Activated CD8-positive, alpha-beta T cell treated with anti-CD3 and anti-CD28 coated beads for 36 hours (primary cell): ENCODE measurements at places on chromosomes 12 and 14. TPM values are rescaled to one million over a fixed set of nuclear protein-coding genes. Genes with fewer than 3 reads are reported as not detected.

GRCh38 chr14:91154851-91155625, 41.2 kb downstream of the DGLUCY start:
- DNase-seq: peak; percentile 50

DNA sequence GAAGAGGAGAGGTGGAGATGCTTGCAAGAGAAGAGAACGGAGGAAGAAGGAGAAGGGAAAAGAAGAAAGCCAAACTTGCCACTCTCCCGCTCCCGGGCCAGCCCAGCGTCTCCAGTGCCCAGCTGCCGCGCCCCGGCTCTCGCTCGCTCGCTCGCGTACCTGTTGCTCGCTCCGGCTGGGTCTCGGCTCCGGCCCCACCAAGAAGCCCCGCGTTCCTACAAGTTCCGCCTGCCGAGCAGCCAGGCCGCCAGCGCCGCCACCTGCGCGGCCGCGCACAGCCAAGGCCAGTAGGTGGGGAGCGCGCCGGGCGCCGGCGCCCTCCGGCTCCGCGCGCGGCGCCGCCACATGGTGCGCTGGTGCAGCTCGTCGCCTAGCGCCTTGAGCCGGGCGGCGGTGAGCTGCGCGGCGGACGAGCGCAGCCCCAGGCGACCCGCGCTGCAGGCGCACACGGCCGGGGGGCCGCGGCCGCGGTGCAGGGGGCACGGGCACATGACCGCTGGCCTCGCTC, 370 bp downstream of the HRK start:
- peak; percentile 49 for DNase-seq

GRCh38 chr12:132356691-132357622, 27.6 kb upstream of the GALNT9 start:
- peak; percentile 11 for DNase-seq

- DNase-seq: no peak
Observed at GRCh38 chr14:48738186-48738925, 847.8 kb downstream of the RPS29 start.

GRCh38 chr12:106204312-106204711, 43.5 kb downstream of the CKAP4 start:
- no peak for DNase-seq

DNA sequence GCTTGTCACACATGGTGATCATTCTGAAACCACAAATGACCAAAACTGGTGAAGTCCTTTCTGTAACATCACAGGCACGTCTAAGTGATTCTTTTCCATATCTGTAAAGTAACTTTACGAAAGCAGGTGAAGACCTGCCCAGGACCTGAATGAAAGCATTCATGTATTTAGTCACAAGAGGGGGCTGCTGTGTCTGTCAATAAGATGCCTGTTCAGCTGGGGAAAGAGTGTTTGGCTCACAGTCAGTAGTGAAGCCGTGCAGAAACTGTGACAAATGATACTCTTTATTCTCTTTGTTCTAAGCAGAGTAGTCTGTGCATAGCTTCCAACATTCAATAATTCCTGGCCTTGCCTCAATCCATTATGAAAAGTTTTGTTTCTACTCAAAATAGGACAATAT, 373.5 kb upstream of the OR4E1 start:
- DNase-seq: peak; percentile 48

- no peak for DNase-seq
Observed at GRCh38 chr12:115761784-115762183, 515.7 kb downstream of the MED13L start.

The SERPINA3 gene
- not detected for total RNA-seq

The FIGNL2 gene
- total RNA-seq: 0.40 TPM

The FAM222A gene
- 0.76 TPM for total RNA-seq

The CIT gene
- total RNA-seq: 43.3 TPM

The TEX52 gene
- total RNA-seq: 0.29 TPM
